ENCODE measurements at places on chromosomes 16 and 17.

DNA sequence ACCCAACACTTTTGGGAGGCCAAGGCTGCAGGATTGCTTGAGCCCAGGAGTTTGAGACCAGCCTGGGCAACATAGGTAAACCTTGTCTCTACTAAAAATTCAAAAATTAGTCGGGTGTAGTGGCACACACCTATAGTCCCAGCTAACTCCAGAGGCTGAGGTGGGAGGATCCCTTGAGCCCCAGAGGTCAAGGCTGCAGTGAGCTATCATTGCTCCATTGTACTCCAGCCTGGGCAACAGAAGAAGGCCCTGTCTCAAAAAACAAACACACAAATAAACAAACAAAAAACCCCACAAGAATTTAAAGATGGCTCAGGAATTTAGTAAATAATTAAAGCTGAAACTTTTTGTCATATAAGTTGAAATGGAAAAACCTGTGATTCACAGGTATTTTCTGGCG, 2.3 kb upstream of the TMEM170A start:
- no peak for DNase-seq

DNA sequence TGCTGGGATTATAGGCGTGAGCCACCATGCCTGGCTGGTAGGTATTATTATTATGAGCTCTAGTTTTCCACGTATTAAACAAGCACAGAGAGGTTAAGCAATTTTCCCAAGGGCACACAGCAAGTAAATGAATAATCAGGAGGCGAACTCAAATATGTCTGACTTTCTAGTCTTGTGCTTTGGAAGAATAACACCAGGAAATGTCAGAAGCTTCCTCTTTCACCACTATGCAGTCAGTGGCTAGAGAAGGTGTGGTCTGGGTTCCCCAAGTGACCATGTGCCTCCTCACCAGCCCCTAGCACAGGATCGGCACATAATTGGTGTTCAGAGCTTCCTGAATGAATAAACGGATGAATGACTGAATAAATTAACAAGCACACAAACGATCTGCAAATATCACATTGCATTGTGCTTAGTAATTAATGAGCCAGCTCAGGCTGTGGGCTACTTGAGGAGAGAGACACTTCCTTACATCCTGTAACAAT, 21.6 kb upstream of the SCNN1B start:
- DNase-seq = no peak

DNA sequence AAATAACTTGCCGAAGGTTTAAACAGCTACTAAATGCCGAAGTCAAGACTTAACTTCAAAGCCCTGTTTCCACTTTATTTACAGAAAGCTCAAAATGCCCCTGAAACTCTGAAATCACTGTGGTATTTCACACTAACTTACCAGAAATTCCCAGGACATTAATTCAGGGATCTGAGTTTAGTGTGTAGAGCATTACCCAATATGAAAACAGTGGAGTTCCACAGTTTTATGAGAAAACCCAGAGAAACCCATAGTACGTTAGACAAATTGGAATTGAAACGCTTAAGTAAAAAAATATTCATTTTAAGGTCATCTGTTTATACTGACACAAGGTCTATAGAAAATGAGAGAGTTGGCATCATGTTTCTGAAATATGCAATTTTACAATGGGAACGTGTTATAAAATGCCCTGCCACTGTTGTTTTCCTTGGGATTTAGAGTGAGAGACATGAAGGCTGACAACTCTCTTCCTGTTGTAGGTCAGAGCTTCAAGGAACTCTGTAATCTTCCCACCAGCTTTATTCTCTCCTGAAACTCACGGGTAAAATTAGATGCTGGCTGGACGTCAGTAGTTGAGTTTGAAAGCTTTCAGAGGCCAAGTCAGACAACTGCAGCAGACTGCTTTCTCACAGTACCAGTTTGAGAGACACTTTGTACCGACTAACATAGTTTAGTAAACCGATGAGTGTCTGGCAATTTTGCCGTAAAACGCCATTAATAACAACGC, 139.4 kb upstream of the TBX2 start:
- no peak for DNase-seq

DNA sequence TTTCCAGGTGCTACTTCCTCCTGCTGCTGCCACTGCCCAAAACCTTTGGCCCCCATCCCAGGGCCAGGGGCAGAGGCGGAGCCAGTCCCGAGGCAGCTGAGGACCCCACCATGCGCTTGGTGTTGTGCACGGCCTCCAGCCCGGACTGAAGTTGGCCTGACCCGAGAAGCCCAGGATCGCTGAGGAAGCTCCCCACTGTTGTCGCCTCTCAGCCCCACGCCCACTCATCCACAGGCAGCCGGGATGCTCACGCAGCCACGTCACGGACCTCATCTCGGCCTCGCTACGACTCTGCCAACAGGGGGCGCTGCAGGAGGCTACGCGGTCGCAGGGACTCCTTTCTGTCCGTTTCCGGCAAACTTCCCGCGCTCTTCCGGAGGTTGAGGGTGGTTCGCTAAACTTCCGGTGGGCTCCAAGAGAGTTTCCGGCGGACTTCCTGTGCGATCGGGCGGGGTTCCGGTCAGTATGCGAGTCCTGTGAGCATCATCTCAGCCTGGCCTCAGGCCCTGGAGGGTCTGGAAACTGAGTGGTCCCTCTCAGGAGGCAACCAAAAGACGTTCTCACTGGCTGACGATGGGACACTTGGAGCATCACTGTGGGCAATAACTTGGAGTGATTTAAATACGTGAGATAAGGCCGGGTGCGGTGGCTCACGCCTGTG, 12.4 kb downstream of the ZG16B start:
- DNase-seq = no peak

- peak; percentile 50 for DNase-seq
These were observed 8.9 kb downstream of the HID1 start for GRCh38 chr17:74963656-74964055.

DNA sequence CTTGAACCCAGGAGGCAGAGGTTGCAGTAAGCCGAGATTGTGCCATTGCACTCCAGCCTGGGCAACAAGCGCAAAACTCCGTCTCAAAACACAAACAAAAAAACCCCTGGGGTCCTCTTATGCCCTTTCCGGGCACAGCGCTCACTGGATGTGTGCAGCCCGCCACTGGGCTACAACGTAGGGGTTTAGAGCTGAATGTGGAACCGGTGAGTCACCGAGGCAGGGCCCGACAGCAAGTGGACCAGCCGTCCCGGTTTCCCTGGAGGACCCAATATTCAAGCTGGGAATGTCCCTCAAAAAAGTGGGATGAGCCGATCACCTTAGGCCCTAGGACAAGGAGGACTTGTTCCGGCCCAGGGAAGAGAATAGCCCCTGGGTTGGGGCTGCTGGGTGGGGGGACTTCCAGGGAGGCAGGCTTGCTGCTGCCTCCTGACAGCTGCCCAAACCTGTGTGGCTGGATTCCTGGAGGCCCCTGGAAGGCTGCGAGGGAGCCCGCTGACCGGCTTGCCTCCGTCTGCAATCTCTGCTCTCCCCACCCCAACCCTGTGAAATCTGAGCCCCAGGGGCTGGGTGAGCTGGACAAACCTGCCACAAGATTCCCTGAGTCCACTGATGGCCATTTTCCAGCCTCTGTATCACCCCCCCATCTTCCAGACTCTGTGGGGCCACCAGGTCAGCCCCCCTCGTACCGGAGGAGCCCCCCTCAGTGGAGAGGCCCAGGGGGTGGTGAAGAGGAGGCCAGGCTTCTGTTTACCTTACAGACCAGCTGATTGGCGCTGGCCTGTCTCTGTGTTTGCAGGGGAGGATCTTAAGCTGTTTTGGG, 2.9 kb upstream of the CLDN9 start:
- DNase-seq = no peak

DNA sequence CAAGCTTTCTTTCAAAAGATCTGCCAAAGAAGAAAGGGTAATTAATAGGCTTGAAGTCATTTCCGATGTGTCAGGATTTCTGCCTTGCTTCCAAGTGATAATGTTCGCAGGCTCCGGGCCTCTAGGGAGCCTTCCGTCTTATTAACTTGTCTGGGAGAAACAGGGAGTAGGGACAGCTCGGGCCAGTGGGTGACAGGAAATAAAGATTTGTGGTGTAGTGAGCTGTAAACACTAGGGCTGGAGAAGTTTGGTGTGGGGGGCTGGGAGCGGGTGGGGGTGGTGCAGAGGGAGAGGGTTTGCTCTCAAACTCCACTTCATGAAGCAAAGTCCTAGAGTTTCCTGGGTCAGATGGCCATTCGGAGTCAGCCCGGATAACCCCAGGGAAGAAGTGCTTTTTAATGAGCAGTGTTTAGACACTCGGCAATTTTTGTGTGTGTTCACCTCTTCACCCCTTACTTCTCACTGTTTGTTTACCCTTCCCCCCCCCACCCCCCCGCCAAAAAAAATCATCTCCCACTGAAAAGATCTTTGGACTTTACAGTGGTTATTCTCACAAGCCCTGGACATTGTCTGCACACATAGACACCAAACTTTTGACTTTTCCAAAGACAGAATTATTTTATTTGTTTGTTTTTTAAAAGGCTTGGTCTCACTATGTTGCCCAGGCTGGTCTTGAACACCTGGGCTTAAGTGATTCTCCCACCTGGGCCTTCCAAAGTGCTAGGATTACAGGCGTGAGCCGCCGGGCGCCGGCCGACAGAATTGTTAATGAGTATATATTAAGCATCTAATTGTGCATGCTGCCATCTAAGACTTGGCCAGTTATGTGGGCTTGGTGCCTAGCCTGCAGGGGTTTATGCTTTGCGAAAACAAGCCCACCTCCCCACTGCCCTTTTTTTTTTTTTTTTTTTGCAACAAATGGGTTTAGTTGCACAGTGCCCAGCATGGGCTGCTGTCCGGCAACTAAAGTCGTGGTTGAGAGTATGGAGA, 196.4 kb downstream of the CCDC182 start:
- peak; percentile 62 for DNase-seq

- no peak for DNase-seq
These were observed 21.1 kb downstream of the RAB40B start for GRCh38 chr17:82677353-82677925.

DNA sequence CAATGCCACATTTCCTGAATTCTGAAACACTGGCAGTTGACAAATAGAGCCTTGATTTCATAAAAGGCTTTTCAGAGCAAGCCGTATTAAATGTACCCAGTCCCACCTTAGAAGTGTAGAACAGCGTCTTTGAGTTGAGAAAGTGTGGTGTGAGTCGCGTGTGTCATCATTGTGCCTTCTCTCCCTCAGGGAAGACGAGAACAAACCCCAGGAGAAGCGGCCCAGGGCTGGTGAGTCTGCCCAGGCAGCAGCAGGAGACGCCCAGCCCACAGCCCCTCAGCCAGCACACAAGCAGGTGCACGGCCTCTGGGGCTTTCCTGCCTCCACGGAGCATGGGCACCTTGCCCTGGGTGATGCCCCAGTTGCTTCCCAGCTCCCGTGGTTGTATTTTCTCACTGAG, 34.0 kb downstream of the CIBAR2 start:
- no peak for DNase-seq

- peak; percentile 46 for DNase-seq
These were observed 762 bp downstream of the CDK12 start for GRCh38 chr17:39461926-39462569.

GRCh38 chr16:80803339-80804055, 901 bp downstream of the CDYL2 start:
- DNase-seq = no peak

DNA sequence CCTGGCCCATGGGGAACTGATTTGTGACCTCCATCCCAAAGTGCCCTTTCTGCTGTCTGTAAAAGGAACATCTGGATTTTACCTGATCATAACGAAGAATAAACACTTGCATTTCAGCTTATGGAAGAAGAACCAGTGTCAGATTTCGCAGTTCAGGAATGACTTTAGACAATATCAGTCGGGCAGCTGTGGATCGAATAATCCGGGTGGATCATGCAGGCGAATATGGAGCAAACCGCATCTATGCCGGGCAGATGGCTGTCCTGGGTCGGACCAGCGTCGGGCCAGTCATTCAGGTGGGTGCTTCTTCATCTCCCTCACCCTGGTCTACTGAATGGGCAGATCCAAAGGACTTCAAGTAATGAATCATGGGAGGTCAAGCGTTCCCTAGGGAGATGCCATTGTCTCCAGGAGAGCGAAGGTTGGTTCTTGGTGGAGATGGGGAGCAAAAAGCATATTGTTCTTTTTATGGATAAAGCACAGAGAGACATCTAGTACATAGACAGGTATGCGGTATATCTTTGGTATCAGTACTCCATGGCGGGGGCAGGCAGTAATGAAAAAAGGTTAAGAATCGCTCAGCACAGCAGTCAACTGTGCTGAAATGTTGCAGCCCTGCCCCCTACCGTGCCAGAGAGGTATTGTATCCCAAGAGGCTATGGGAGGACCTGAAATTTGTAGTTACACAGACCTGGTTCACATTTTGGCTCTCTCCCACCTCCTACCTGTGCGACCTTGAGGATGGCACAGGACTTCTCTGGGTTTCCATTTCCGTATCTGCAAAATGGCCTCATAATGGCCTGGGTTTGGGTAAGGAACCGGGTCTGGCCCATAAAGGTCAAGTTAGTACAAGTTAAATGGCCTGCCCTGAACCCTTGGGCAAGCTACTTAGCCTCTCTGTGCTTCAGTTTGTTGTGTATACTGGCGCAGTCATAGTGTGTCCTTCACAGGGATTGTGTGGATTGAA, 4.7 kb downstream of the COQ7 start:
- peak; percentile 55 for DNase-seq

DNA sequence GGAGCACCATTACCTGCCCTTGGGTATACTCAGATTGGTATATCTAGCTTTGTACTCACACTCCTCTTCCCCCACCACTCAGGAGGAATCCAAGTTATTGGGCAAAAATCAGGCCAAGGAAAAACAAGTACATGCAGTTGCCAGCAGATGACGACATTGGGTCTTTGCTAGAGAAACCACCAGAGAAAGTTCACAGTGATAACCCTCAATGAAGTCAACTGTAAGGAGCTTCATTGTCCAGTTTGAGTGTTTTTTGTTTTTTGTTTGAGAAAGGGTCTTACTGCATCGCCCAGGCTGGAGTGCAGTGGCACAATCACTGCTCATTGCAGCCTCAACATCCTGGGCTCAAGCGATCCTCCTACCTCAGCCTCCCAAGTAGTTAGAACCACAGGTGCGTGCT, 34.6 kb upstream of the TOX3 start:
- no peak for DNase-seq

GRCh38 chr17:77126519-77126918, 14.2 kb upstream of the SEC14L1 start:
- DNase-seq = no peak

- peak; percentile 7 for DNase-seq
These were observed 248.6 kb downstream of the FTO start for GRCh38 chr16:53952215-53953208.

GRCh38 chr16:27287051-27287811, 18.7 kb upstream of the NSMCE1 start:
- DNase-seq = no peak
